ENCODE measurements at places on chromosomes 12 and 14.
A peak's percentile ranks its signal among the peaks of the same experiment; 100 is the strongest.

- peak; percentile 79 for DNase-seq
- peak within 1 kb of the TSS; percentile 88 for H3K4me3 ChIP-seq
- peaks cover 25% of the 10 kb centered on the region for H3K4me1 ChIP-seq
Observed at GRCh38 chr14:22598099-22598895, at the start of gene ABHD4. ABHD4 (plus strand) TSS chr14:22598300; CDS start chr14:22598307, 7 bp downstream.

GRCh38 chr12:68290126-68290525 is 36.7 kb upstream of the IL22 start:
- H3K4me3 ChIP-seq = peak overlapping the region; percentile 6
- H3K36me3 ChIP-seq = peaks cover 41% of the 10 kb centered on the region
- peaks cover 9% of the 10 kb centered on the region for H3K27me3 ChIP-seq
- H3K27ac ChIP-seq = peak overlapping the region; percentile 65
- peak; percentile 58 for DNase-seq

DNA sequence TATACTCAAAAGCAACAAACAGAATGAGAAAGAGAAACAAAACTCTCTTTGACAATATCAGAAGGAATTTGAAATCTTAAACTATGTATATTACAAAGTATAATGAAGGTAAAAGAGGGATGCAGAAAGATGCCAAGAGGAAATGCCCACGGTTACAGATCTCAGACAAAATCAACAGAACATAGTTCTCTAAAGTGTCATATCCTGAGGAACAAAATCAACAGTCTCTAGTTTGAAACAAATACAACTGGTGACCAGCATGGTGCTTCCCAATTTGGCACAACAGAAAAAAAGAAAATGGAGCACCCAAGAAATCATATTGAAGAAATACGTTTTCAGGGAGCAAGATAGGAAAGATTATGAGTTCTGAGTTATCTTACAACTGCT is 116.5 kb downstream of the METTL25 start:
- H3K36me3 ChIP-seq = no peaks in the 10 kb centered on the region
- no peak overlapping the region for H3K27ac ChIP-seq
- no peaks in the 10 kb centered on the region for H3K4me1 ChIP-seq
- no peak for DNase-seq
- no peak overlapping the region for H3K4me3 ChIP-seq

- no peak for DNase-seq
- no peaks in the 10 kb centered on the region for H3K27me3 ChIP-seq
- H3K27ac ChIP-seq = no peak overlapping the region
- H3K36me3 ChIP-seq = no peaks in the 10 kb centered on the region
Observed at GRCh38 chr12:19654650-19655376, 215.5 kb downstream of the AEBP2 start.

DNA sequence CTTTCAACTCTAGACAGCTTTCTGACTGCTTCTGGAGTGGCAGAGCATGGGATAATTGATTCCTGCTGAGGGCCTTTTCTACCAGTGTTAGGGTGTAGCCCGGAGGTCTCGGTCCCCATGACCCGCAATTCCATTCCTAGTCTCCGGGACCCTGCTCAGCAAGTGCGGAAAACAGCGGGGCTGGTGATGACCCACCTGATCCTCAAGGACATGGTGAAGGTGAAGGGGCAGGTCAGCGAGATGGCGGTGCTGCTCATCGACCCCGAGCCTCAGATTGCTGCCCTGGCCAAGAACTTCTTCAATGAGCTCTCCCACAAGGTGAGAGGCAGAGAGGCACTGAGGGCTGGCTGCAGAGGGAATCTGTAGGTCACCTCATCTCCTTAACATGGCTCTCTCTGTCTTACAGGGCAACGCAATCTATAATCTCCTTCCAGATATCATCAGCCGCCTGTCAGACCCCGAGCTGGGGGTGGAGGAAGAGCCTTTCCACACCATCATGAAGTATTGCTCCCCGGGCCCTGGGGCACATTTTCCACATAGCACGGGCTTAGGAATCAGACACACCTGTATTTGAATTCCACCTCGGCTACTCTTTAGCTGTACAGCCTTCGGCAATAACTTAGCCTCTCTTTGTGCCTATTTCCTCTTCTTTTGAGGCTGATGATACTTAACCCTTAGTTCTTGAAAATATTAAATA is 5.6 kb upstream of the GAPDH start:
- H3K4me3 ChIP-seq = no peak overlapping the region
- peak overlapping the region; percentile 41 for H3K27ac ChIP-seq
- no peaks in the 10 kb centered on the region for H3K27me3 ChIP-seq
- H3K36me3 ChIP-seq = peaks cover 89% of the 10 kb centered on the region

All from activated CD4-positive, alpha-beta memory T cell treated with anti-CD3 and anti-CD28 coated beads, Interleukin-2, amount 10 ng/mL, durations not matched to agents 7 days and 5 days (primary cell).